Renal cortex interstitium (tissue), 15 donors: ENCODE measurements at places on chromosomes 12 and 14. TPM values are rescaled to one million over a fixed set of nuclear protein-coding genes. Genes with fewer than 3 reads are reported as not detected.

DNA sequence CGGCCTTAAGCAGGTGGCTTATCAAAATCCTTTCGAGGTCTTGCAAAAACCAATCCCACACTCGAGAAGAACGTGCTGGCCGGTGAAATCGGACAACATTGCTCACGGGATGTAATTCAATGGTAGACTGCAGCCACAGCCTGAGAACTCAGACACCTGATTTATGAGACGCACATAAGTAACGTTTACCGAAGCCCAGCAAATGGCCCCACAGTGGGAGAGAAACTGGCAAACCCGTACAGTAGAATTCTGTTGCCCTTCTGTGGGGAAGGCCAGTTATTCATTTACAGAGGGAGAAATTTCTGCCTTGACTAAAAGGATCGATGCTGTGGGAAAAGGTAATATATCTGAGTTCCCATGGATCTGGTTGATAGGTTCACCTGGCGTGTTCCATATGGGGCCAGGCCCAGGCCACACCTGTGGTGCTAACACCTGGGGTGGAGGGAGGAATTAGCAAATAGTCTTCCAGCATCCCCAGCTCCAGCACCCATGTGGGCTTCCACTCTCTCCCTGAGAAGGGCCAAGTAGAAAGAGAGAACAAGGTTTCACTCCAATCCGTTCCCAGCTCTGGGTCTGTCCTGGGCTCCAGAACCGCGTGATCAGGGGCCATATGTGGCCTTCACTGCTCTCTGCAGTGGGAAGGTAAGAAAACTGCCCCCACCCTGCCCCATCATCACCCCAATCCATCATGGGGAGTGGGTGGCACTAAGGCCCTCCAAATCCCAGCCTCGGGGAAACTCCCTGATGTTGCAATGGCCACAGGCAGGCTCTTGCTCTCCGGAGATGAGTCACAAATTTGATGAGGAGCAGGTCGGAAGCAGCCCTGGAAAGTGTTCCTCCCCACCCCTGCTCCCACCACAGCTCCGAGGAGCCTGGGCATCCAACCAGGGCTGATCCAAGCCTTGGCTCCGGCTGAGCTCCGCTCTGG lies 12.7 kb downstream of the BDKRB1 start:
- no peak for DNase-seq

Gene SBNO1
- 30.1 TPM for polyA plus RNA-seq

Gene TMPO
- polyA plus RNA-seq = 232 TPM

- no peak for DNase-seq
Measured at GRCh38 chr12:132066749-132067148, 77.4 kb downstream of the DDX51 start.

Gene IRAK3
- 4.7 TPM for polyA plus RNA-seq

Gene ADIPOR2
- 47.0 TPM for polyA plus RNA-seq

DNA sequence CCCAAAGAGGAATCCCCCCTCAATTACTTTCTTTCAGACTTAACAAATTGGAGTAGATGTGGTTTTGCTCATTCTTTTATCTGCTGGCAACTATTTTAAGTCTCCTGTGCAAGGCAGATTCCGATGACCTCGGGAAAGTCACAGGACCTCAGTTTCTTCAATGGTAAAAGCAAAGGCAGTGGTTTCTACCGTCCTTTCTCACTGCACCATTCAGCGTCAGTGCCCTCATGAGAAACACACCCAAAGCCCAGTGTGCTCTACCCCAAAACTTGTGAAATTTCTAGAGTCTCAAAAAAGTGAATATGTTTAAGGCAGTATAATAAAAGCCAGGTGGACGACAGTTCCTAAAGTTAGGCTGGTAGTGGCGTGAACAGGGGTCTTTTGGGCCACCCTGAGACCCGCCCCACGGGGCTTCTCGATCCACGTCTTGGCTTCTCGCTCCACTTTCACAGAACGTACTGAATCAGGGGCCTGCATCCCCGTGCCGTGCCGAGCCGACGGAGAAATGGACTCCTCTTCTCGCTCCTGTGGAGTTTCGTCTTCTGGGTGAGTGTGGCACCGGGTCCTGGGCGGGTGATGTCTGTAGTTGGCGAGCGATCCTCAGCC lies 1.3 kb upstream of the ARHGAP5 start:
- no peak for DNase-seq

Gene CLEC4A
- 1.9 TPM for polyA plus RNA-seq

DNA sequence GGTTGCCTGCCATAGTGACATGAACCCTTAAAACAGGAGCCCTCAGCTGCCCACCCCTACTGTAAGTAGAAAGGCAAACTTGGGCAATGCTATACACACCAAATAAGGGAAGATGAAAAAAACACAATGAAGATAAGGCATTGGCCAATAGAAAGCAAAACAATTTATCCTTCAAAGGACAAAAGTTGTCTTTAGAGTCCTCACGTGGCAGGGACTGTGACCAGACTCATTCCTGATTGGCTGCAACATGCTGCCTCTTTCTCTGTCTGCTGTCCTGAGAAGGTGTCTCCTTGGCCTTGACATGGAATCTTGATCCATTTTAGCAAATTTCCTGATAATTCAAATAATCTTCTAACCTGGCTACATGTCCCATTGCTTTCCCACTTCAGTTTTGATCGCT lies 131.9 kb downstream of the GPR135 start:
- no peak for DNase-seq

GRCh38 chr14:104624939-104625338 lies 20.4 kb upstream of the TMEM179 start:
- no peak for DNase-seq

- DNase-seq = no peak
Measured at GRCh38 chr14:65002586-65003210, 16.0 kb downstream of the FNTB start.

Gene SPX
- polyA plus RNA-seq = 17.0 TPM

- no peak for DNase-seq
Measured at GRCh38 chr14:101201535-101202151, 298.1 kb upstream of the RTL1 start.

- no peak for DNase-seq
Measured at GRCh38 chr14:102316338-102316742, 3.2 kb upstream of the ZNF839 start.

DNA sequence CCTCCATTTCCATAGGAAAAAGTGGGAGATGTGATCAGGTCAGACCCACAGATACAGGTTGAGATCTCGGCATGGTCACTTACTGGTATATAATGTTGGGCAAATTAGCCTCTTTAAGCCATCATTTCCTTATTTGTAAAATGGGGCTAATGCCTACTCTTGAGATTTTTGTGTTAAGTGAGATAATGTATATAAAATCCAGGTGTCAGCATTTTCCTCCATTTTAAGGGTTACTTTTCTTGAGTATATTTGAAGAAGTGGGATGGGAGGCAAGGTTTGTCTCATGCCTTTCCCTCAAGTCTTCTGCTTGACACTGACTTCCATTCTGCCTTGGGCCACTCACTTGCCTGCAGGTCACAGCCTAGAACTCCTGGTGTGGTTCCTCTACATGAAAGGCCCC lies 10.1 kb upstream of the POU6F1 start:
- no peak for DNase-seq

Gene WASHC4
- 63.0 TPM for polyA plus RNA-seq

GRCh38 chr14:59090572-59090971 lies 97.9 kb upstream of the DAAM1 start:
- no peak for DNase-seq

Gene PROX2
- 0.98 TPM for polyA plus RNA-seq

Gene ANG
- polyA plus RNA-seq = 3.3 TPM

Gene FAM222A
- 6.1 TPM for polyA plus RNA-seq

- DNase-seq = no peak
Measured at GRCh38 chr12:100225491-100225890, 24.9 kb downstream of the ACTR6 start.

Gene LHX5
- not detected for polyA plus RNA-seq

- DNase-seq = no peak
Measured at GRCh38 chr14:66782853-66783252, 274.9 kb downstream of the GPHN start.
